ENCODE measurements at places on chromosomes 16 and 17.

GRCh38 chr17:36540696-36541095 is 4.0 kb upstream of the GGNBP2 start:
- no peak for DNase-seq

DNA sequence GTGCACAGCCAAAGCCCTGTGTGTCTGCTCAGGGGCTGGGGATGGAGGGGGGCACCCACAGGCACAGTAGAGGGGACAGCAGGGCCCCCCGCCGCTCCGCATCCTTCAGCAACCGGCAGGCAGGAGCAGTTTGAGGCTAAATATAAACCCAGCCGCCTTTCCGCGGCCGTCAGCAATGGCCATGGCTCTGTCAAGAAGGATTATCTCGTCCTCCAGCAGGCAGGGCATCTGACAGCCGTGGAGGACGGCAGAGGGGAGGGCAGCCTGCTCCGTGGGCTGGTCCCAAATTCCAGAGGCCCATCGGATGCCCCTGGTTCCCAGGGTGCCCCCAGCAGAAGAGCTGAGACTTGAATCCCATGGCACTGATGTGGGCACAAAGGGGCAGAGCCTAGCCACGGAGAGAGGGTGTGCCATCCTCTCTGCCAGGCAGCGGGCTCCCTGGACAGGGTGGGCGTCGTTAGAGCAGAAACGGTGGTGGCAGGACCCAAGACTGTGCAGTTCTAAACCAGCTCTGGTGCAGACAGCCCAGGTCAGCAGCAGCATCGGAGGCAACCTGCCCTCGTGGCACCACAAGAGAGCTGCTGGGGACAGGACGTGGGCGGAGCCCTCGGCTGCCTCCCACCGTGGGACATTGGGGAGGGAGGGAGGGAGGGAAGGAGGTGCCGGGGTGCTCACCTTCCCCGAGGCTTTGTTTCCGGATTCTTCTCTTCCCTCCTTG is 198.8 kb upstream of the CIBAR2 start:
- peak; percentile 39 for DNase-seq

- DNase-seq = no peak
Observed at GRCh38 chr17:66268247-66268927, 34.0 kb upstream of the PRKCA start.

- DNase-seq = no peak
Observed at GRCh38 chr17:1562176-1562643, 382 bp downstream of the PITPNA start.

GRCh38 chr17:68707031-68707430 is 105.9 kb upstream of the FAM20A start:
- DNase-seq = no peak

- DNase-seq = no peak
Observed at GRCh38 chr16:8982816-8983215, 19.1 kb upstream of the USP7 start.

DNA sequence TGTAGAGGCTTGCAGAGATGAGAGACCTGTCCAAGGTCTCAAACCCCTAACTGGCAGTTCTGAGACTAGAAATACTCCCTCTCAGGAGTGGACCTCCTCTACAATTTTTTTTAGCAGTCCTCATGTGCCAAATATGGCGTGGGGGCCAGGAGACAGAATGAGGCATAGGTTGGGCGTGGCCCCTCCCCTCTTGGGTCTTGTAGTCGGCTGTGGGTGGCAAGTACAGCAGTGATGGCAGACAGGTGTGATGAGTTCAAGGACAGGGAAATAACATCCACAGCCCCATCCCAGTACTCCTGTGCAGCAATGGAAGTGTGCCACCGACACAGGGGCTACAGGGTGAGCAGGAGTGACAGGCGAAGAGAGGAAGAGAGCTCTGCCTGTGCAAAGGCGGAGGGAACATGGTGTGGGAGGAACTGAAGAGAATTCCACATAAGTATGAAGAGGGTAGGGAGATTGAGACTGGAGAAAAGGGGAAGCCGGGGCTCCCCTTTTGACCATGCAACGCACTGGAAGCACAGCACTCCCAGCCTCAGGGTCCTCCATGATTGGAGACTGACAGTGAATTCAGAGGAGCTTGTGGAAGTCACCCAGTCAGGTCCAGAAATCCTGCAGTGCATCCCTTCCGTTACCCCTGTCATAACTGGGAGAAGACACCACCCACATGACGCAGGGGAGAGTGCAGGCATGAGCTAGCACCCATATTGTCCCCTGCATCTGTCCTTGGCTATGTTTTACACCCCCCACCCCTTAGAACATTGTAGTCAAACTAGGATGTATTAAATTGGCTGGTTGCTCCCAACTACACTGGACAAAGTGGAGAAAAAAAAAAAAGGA is 14.8 kb upstream of the CETP start:
- DNase-seq = peak; percentile 23

DNA sequence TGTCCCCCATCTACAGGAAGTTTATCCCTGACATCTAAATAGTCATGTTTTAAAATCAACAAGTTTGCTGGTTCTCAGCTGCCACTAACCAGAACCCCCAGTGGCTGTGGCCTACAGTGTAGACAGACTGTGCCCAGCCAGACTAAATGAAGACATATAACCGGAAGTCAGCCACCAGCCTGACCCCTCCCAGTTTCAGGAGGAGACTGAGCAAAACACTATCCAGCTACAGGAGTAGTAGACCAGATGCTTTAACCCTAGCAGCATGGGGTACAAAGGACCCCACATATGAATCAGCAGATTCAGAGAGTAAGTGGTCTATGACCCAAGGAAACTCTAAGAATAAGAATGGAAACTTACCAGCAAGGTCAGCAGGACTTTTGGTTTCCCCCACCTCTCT is 83.4 kb downstream of the HIC1 start:
- peak; percentile 35 for DNase-seq

- no peak for DNase-seq
Observed at GRCh38 chr17:58219789-58220183, 731 bp upstream of the MKS1 start.

DNA sequence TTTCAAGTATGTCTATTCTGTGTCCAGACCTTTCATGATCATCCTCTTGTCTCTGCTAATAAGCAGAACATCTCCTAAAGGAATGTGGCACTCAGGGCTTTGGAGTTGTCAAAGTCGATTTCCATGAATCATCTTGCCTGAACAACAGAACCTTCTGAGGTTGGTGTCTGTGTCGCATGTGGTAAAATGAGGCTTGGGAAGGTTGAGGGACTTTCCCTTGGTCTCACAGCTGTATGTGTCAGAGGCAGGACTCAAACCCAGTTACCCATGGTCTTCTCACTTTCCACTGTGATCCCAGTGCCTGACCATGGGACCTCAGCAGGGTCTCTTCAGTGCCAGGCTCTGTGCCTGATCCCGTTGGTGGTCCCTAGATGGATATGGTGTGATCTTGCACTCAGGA is 4.2 kb upstream of the GPRC5B start:
- DNase-seq = peak; percentile 22

GRCh38 chr16:85475233-85475632 is 137.9 kb upstream of the GSE1 start:
- DNase-seq = no peak

GRCh38 chr17:50043290-50044148 is 12.4 kb upstream of the ITGA3 start:
- no peak for DNase-seq

GRCh38 chr16:21277927-21278706 is at the start of gene CRYM:
Gene CRYM, minus strand, starts transcription at chr16:21278290. Its CDS starts 39 bp downstream, at chr16:21278251.
- DNase-seq = peak; percentile 68

- no peak for DNase-seq
Observed at GRCh38 chr16:84451781-84452180, 52.7 kb downstream of the MEAK7 start.

DNA sequence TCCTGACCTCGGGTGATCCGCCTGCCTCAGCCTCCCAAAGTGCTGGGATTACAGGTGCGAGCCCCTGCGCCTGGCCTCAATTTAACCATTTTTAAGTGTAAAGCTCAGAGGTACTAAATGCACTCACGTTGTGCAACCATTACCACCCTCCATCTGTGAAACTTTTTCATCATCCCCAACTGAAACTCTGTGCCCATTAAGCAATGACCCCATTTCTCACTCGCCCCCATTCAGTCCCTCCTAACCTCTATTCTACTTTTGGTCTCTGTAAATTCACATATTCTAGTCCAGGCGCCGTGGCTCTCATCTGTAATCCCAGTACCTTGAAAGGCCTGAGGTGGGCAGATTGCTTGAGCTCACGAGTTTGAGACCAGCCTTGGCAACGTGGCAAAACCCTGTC is 8.3 kb upstream of the SPNS3 start:
- DNase-seq = no peak

- no peak for DNase-seq
Observed at GRCh38 chr16:75763204-75763603, 36.9 kb upstream of the CPHXL start.

GRCh38 chr17:82305727-82306300 is 11.6 kb downstream of the CD7 start:
- peak; percentile 12 for DNase-seq

GRCh38 chr16:55232822-55233221 is 91.2 kb upstream of the IRX6 start:
- no peak for DNase-seq

- no peak for DNase-seq
Observed at GRCh38 chr17:4179071-4179470, 36.1 kb downstream of the CYB5D2 start.

DNA sequence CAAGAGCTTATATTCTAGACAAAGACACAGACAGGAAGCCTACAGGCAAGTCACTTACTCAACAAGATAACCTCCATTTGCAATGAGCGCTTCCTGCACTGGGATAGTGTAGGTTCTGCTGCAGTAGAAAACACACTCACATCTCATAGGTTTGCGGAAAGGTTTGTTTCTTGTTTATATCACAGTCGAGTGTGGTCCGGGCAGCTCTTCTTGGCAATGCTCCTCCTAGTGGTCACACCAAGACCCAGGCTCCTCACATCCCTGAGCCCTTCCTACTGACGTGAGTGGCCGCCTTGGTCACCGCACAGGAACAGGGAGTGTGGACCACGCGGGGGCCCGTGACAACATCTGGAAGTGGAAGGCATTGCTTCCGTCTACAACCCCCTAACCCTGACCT is 48.0 kb upstream of the RBFOX3 start:
- DNase-seq = no peak

DNA sequence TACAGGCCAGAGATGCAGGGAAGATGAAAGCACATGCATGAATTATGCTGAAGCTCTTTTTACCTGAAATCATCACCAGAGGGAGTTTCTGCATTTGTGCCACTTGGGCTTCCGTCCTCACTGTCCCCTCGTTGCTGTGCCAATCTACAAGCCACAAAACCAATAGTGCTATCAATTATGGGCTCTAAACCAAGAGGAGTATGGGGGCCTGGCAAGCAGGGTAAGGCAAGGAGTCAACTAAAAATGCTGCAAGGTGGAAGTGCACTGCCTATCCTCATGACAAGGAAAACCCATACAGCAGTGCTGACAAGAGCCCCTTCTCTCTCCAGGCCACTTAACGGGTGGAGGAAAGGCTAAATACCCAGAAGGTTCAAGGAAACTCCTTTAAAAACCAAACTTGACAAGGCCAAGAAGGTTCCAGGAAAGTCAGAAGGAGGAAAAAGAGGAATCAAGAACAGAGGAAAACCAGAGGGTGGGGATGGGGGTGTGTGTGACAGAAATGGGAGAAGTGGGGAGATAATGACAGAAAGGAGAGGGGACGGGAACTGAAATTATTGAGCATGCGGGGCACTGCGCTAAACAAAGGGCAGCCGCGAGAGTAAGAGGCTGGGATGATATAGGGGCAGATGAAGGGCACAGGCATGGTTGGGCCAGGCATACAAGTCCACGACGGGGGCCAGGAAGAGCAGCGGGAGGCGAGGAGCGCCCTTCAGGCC is 674 bp downstream of the C17orf75 start:
- DNase-seq = peak; percentile 73

DNA sequence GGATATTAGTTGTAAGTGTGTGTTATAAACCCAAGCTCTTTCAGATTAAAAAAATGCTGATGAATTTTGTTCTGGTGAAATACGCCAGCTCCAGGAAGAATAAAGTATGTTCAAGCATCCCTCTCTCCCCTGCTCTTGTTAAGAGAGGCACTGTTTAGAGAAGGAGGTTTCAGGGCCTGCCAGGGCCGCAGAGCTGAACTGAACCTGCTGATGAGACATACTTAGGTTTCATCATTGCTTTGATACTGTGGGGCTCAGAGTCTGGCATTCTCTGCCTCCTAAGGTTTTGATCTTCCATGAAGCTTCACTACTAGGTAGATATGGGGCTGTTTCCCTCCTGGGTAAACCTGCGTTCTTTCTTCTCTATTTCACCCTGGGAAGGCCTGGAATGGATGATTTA is 175.3 kb upstream of the FAM20A start:
- no peak for DNase-seq

- DNase-seq = no peak
Observed at GRCh38 chr16:11529285-11529684, 57.4 kb downstream of the LITAF start.

DNA sequence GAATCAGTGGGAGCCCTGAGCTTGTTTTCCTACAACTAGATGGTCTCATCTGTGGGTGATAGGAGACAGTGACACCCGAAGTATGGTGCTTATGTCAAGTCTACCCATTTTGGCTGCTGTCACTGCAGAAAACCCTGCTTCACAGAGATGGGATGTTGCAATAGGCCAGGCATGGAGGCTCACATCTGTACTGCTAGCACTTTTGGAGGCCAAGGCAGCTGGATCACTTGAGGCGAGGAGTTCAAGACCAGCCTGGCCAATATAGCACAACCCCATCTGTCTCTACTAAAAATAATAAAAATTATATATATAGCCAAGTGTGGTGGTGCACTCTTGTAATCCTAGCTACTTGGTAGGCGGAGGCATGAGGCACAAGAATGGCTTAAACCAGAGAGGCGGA is 2.3 kb upstream of the HERPUD1 start:
- no peak for DNase-seq

DNA sequence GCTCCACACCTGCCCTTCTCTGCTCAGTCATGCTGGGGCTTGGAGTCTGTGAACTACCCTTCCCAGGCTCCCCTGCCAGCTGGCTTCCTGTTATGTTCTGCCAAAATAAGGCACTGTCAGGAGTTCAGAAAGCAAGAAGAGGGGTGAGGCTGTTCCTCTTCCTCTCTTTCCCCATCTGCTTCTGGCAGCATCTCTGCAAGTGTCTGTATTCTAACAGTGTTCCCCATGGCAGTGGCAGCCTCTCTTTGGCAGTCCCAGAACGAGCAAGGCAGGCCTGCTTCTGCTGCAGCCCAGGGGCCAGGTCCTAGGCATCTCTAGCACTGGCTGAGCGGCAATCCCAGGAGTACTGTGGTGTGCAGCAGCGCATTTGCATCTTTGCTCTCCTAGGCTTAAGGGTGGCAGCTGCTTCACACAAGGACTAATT is 219.1 kb downstream of the STX8 start:
- no peak for DNase-seq

Measured in activated CD4-positive, alpha-beta memory T cell treated with anti-CD3 and anti-CD28 coated beads for 36 hours (primary cell).